Astrocyte of the hippocampus (primary cell): ENCODE measurements at places on chromosomes 6 and 20.

GRCh38 chr20:43731927-43732326 lies 5.1 kb upstream of the GTSF1L start:
- peak; percentile 42 for DNase-seq

GRCh38 chr20:42113236-42113635 lies 495.1 kb upstream of the CHD6 start:
- no peak for DNase-seq

- no peak for DNase-seq
Measured at GRCh38 chr20:4559106-4559505, 162.6 kb upstream of the PRND start.

- DNase-seq = no peak
Measured at GRCh38 chr20:40275738-40276137, 413.3 kb downstream of the MAFB start.

DNA sequence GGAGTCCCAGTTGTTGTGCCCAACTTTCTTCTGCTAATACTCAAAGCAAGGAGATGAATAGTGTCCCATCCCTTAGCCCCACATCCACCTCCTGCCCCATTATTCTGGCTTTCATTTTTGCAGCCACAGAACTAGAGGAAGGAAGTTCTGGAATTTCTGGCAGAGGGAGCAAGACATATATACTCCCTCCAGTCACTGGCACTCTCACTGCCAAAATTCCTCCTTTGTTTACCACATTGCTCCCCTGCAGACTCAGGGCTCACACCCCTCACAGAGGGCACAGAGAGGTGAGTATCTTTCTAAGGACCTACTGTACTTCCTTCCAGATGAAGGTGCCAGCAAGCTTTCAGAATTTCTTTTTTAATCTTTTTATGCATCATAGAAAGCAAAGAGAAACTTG lies 168.0 kb upstream of the ID4 start:
- DNase-seq = peak; percentile 73

DNA sequence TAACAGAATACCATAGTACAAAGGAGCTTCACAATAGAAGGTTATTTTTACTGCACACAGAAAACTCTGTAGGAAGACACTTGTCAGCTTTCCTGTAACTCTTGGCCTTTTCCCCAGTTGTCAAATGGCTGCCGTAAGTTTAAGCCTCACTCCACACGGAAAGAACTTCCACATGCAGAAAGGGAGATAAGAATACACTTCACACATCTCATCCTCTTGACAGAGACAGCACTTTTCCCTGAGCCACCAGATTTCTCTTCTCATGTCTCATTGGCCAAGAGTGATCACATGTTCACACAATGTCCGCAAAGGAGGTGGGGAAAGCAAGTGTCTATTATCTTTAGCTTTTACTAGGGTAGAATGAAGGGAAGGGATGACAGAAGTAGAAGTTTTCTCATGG lies 540.7 kb downstream of the HAO1 start:
- DNase-seq = no peak
